ENCODE measurements at places on chromosomes 6 and 20.
A peak's percentile ranks its signal among the peaks of the same experiment; 100 is the strongest.

GRCh38 chr6:7058250-7058923 is 49.4 kb upstream of the RREB1 start:
- peak; percentile 82 for DNase-seq

DNA sequence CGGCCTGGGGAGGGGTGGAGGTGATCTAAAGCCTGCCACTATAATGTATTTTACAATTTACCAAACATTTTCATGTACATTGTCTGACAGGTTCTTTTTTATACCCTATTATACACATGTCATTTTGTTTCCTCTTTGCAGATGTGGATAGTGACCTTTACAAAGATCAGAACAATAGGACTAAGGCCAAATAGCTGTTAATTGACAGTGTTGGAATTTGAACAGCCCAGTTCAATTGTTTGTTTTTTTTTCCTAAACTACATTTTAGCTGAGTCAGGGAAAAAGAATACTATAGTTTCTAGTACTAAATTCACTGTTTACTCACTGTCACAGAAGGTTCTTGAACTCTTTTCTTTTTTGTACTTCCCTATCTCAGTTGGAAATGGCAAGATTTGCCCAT is 40.2 kb downstream of the PGM3 start:
- DNase-seq: no peak

DNA sequence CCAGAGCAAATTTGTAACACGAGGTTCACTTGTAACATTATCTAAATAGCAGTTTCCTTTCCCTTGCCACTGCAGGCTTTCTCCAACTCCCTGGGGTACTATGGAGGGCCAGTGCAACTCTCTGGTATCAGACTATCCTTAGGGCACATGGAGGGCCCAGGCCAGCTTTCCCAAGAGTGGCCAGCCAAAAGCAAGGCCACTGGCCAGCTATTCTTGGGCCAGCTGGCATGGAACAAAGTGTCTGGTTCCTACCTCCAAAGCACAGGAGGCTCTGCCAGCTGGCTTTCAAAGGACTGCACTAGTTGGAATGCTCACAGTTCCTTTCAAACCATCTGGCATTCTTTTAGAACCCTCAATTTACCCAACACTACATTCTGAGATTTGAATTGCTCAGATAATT is 8.7 kb downstream of the RNF24 start:
- DNase-seq: no peak

DNA sequence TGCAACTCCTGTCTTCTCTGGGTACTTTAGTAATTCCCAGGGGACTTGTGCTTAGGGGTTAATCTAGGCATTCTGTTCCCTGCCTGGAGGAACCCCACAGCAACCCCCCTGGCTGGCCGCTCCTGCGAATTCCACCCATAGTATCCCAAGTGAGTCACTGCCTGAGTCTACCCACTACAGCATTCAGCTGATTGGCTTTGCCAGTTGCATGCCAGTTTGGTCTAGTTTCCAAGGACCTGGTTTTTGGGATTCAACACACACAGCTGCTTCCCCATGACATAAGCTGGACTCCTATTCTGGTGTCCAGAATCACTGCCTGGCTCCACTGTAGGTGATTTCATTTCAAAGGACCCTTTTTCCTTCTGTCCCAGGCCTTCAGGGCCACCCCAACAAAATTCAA is 40.3 kb downstream of the PLCG1 start:
- DNase-seq: peak; percentile 59

DNA sequence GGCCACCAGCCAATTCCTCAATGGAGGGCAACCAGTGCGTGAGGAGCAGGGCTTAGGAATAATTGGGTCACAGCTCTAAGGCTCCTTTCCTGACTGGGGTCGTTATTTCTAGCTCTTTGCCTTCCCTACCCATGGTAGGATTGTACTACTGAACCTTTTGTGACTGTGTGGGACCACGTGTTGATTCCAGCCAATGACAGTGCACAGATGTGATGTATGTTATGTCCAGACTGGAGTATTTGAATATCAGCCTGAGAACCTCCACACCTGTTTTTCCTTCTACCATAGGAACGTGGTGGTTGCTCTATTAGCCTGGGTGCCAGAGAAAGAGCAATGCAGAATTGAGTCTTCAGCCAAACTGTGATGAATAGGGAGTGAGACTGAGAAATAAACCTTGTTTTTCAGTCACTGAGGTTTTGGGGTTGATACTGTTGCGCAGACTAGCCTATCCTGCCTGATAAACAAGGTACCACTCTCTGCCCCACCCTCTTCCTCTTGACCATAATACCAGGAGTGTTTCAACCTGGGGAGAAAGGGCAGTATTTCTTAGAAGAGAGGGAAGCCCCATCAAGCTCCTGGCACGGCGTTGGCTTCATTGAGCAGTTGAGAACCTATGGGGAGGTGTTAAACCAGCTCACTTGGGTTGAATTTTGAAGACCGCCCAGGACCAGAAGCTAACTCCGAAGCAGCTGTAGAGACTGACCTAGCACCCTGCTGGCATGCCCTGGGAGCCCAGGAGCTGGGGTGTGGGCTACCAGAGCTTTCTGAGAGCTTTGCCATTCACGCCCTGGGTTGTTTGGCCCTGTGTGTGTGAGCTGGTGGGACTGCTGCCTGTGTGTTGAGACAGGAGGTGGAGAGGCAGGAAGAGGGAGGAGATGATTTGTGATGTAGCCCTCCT is 105.5 kb upstream of the BACH2 start:
- no peak for DNase-seq

GRCh38 chr6:143637691-143638090 is 40.1 kb upstream of the PHACTR2 start:
- no peak for DNase-seq

- DNase-seq: no peak
Measured at GRCh38 chr6:156420172-156420993, 356.8 kb upstream of the ARID1B start.

GRCh38 chr20:57476084-57476526 is 48.8 kb downstream of the CTCFL start:
- DNase-seq: no peak

- no peak for DNase-seq
Measured at GRCh38 chr6:37155394-37156312, 14.3 kb upstream of the PIM1 start.

DNA sequence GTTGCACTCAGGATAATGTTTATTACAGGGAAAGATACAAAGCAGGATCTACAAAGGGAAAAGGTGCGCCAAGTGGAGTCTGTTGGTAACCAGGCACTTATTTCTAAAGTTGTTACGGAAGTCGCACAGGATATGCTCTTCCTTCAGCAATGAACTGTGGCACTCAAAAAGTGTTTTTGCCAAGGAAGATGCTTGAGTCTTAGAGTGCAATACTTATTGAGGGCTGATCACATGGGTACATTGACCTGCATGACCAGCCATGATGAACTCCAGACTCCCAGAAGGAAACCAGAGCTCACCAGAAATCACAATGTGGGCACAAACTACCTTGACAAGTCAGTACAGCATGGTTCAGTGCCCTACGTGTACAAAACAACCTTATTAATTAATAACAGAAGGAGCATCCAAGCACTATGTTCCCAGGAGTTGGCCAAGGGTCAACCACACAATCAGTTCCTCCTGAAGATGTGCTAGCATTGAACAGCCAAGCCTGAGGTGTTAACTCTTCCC is 270.7 kb upstream of the TFAP2D start:
- no peak for DNase-seq

DNA sequence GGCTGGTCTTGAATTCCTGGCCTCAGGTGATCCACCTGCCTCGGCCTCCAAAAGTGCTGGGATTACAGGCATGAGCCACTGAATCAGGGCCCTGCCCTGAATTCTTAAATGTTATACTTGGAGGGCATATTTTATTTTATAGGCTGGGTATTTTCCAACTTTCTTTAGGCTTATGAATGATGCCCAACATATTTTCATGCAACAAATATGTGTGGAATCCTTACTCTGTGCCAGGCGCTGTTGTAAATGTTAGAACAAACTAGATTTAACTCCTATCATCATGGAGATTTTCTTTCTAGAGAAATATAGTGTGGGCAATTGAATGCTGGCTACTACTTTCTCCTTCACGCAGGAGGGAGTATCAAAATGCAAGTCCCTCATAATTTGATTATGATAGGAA is 71.2 kb downstream of the SAMD5 start:
- DNase-seq: no peak
